NCI-H1417 treated with DMSO at 0.1 percent for 48 hours (cell line): ENCODE measurements at places on chromosomes 2 and 18.

- no peak for DNase-seq
Observed at GRCh38 chr2:184849516-184849915, 251.2 kb downstream of the ZNF804A start.

GRCh38 chr18:37006742-37007141 is 177.8 kb downstream of the KIAA1328 start:
- no peak for DNase-seq

DNA sequence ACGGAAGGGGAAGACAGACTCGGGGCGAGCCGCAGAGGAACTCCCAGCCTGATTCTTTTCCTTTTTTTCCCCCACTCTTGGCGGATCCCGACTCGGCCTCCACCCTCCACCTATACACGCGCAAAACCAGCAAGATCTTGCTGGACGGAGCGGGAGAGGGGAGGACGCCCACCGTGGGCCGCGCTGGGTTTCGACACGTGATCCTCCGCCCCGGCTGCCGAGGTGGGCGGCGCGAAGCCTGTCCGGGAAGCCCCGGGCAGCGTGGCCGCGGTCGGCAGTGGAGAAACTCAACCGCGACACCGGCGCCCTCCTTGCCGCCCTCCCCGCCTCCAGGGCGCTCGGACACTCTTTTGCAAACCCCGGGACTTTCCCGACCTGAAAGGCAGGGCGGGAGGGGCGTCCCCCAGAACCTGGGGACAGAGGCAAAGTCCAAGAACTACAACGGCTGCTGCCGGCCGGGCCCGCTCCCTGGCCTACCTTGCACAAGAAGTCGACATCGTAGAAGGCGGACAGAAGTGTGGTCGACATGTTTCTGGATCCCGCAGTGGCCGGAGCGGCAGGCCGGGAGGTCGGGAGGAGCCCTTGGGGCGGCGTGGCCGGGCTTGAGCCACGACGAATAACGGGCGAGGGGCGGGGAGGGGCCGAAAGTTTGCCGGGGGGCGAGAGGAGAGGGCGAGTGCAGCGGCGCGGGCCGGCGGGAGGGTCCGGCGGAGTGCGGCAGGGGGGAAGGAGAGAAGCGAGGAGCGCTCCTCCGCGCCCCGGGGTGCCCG is 433 bp downstream of the ZFP36L2 start:
- DNase-seq = no peak

- DNase-seq = no peak
Observed at GRCh38 chr18:77039196-77040130, 93.1 kb downstream of the MBP start.

DNA sequence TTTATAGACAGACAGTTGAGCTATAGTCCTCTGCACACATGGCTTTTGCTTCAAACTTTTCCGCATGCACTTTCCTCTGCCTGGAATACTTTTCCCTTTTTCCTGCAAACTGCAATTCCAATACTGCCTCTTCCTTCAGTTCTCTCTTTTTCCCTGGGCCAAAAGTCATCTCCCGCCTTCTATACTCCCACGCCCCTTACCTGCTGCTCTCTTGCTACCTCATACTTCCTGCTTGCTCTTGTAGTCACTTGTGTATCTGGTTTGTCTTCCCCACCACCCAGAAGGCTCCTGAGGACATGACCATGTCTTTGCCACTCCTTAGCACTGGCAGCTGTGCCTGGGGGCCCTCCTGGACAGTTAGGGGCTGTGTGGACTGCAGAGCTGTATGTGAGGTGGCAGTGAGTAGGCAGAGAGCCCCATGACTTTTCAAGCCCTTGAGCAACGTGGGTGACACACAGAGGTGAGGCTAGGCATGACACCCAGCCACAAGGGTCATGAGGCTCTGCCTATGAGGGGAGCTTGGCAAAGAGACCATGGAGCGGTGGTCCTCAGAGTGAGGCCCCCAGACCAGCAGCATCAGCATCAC is 23.2 kb downstream of the SPEG start:
- DNase-seq = no peak
